ENCODE measurements at places on chromosomes 7 and 10. TPM values are rescaled to one million over a fixed set of nuclear protein-coding genes. Genes with fewer than 3 reads are reported as not detected.

- DNase-seq, result no peak
These were observed 151.5 kb upstream of the FAM3C start for GRCh38 chr7:121547544-121548092.

- DNase-seq, result no peak
These were observed 286.2 kb downstream of the HTR7 start for GRCh38 chr10:90571481-90572258.

DNA sequence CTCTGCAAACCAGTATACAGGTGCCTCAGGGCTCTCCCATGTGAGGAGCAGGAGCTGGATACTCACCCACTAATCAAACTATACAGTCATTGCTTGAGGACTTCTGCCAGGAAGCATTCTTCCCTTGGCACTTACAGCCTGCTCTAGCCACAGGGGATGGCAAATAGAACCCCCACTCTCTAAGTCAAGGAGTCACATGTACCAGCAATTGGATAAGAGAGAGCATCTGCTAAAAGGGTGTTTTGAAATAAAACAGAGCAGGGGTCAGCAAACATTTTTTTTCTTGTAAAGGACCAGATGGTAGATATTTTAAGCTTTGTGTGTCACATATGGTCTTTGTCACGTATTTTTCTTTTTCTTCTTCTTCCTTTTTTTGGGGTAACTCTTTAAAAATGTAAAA is 865.2 kb upstream of the GHITM start:
- no peak for DNase-seq

DNA sequence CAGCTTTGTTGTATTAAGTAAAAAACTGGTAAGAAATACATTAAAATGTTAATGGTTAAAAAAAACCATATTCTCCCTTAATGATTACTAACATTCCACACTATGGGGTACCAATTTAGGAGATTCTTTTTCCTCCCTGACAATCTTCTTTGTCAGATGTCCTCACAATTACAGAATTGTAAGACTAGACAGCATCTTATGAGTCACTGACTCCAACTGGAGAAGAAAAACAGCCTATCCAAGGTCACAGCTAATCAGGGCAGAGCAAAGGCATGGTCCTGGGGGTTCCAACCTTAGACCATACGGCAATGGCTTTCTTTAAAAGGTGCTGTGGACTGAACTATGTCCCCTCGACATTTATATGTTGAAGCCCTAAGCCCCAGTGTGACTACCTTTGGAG is 127.6 kb downstream of the DLG5 start:
- DNase-seq, result no peak

- no peak for DNase-seq
These were observed 9.3 kb upstream of the PDLIM1 start for GRCh38 chr10:95300022-95300539.

The HOXA3 gene
- 0.11 TPM for polyA plus RNA-seq

DNA sequence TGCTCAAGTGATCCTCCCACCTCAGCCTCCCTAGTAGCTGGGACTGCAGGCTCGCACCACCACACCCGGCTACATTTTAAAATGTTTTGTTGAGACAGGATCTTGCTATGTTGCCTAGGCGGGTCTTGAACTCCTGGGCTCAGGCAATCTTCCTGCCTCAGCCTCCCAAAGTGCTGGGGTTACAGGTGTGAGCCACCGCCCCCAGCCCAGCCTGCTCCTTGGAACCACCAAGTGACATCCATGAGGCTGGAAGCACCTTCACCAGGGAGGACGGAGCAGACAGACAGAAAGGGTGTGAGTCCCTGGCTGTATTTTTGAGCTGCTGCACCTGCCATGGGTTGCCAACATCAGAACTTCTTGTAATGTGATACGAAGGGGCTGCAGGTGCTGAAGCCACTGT is 62.3 kb upstream of the UBE3C start:
- DNase-seq, result no peak

The AKR1C2 gene
- 19.8 TPM for polyA plus RNA-seq

- no peak for DNase-seq
These were observed 130.9 kb downstream of the SND1 start for GRCh38 chr7:127782654-127783559.

DNA sequence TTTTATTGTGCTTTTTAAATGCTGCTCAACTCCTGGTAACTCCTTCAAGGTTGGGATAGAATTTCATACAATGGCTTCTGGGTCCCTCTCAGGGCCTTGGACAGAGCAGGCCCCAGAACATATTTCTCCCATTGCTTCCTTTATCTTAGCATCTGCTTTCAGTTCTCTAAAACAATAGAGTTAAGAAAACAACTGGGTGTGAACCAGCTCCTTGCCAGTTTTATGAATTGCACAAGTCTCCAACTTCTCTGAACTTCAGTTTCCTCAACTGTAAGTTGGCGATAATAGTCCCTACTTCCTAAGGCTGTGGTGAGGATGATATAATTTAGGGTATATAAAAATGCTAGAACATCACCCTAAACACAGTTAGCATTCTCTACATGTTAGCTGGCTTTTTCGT is 77.0 kb upstream of the INHBA start:
- DNase-seq, result no peak

The SPAM1 gene
- not detected for polyA plus RNA-seq
